ENCODE measurements at places on chromosomes 5 and 9.

- DNase-seq: no peak
These were observed 54.8 kb upstream of the DAB2 start for GRCh38 chr5:39479537-39479936.

DNA sequence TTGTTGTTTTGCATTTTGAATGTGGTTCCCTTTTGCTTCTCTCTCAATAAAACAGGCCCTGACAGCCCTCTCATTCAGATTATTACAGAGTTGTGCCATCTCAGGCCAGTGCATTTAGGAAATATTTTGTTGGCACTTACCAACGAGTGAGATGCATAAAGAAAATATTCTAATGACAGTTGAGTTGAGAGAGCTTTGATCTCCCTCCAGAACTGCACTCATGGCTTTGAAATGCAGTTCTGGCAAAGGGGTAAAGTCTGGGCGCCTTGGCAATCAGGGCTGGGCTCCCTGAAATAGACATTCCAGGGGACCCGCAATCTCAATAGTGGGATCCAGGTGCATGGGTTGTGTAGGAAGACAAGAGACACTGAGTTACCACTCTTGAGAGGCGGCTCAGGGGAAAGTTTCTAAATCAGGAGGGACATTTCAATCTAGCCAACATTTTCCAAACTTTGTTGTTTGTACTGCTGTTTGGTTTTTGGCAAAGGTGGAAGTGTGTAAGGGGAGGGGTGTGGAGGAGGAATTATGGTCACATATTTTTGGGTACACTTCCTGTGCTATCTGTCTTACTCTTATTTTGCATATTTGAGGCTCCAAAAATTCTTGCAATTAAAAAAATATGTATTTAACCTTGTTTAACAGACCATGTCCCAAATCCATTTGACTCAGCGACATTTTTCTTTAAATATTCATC, 48.8 kb downstream of the PAPPA start:
- DNase-seq: no peak

DNA sequence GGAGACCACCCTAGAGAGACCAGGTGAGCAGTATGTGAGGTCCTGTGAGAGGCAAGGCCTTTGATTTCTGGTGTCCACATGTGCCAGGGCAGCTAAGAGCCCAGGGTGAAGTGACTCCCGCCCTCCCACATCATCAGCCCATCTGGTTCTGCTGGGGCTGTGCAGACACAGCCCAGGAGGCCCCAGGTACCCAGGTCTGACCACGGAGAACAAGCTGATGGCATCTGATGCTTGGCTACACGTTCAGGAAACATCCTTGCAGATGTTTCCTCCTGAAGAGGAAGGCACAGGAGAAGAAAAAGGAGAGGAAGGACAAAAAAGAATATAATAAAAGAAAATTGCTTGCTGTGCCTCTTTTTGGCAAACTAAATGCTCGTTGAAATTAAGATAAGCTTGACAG, 225.8 kb downstream of the PAX5 start:
- no peak for DNase-seq

DNA sequence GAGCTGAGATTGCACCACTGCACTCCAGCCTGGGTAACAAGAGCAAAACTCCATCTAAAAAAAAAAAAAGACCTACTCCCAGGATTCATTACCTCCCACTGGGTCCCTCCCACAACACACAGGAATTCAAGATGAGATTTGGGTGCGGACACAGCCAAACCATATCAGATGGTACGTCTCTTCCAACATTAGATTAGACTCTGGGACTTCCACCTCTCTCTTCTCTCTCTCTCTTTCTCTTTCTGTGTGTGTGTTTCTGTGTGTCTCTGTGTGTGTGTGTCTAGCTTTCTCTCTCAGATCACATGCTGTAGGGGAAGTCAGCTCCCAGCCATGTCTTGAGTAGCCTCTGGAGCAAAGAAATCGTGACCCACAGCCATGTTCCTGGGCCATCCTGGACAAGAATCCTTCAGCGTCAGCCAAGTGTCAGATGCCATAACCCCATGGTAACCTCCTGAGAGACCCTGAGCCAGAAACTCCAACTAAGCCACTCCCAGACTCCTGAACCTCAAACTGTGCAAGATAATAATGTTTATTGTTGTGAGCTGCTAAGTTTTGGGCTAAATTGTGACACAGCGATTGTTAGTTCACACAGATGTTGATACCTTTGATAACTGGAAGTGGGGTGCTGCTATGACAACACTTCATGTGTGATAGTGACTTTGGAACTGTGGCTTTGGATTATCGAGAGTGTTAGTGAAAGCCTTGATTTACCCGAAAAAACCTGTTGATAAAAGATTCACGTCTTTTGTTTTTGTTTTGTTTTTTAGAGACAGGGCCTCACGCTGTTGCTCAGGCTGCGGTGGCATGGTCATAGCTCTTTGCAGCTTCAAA, 4.1 kb upstream of the CMBL start:
- DNase-seq: no peak

DNA sequence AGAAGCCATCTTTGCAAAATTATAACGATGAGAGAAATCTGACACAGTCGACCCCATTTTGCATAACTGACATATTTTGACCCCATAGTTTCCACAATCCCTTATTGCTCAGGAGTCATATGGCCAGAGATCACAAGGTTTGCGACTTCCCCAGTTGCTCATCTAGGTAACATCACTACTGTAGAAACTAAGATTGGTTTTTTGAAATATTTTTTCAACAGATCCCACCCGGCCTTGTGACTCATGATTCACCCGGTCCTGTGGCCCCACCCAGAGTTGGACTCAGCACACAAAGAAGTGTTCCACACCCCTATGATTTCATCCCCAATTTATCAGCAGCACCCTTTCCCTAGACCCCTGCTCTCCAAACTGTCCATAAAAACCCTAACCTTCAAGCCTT, 50.2 kb downstream of the TIMD4 start:
- DNase-seq: no peak

DNA sequence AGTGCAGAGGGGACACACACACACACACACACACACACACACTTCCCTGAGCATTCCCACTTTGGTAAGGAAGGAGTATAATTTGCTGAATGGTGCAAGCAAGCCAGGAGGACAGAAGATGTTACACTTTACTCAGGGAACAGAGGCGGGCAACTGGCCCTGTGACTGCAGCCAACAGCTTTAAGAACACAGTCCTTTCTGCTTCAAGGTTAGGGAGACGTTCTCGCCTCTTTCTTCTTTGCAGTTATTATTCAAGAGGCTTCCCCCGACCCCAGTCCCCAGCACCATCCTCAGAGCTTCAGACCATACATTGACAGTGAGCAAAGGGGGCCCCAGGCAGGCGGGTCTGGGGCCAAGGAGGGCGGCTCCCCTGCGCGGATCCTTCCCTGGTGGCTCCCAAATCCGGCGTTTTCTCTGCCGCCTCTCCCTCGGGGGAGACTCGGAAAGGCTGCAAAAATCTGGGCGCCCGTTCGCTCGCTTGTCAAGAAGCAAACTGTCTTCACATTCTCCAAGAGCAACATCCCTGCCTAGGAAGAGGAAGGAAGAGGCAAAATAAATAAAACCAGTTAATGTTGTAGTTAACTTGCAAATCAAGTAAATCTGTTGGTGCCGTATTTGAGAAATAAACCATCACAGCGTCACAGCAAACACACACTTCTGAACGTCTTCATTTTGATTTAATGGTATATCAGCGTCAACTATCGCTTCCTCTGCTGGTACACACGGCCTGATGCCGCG, 3.8 kb upstream of the LHX2 start:
- no peak for DNase-seq

GRCh38 chr5:10874541-10874940, 113.5 kb upstream of the DAP start:
- no peak for DNase-seq

GRCh38 chr9:27538647-27539046, 9.0 kb upstream of the MOB3B start:
- no peak for DNase-seq

DNA sequence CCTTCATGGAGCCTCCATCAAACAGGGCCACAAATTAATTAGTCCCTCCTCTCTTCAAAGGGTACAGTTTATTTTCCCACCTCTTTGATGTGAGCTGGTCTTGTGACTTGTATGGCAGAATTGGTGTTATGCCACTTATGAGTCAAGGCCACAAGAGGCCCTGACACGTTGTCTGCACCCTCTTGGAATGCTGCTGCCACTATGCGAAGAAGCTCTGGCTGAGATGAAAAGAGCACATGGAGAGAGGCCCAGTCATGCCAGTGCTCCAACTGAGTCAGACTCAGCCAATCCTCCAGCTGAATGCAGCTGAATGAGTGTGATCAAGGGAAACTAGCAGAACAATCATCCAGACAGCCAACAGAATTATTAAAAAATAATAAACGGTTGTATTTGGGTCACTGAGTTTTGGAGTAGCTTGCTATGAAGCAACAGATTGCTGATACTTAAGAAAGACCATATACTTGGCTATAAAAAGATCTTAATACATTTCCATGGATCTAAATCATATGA, 128.3 kb downstream of the MARCHF11 start:
- DNase-seq: peak; percentile 7

DNA sequence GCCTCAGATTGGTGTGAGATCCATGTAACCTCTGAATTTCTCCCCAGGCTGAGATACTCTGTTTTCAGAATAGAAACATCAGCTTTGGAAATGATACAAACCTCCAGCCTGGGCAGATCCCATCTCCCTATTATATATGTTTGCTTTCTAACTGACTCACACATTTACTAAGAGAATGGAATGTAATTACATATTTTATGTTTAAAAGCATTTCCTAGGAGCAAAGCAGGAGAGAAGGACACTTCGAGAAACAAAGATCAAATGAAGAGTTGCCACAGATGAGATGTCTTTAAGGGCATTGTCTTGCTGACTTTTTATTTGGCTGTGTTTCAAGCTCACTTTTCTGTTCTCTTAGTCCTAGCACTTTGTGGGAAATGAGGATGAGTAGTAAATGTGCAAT, 96.3 kb downstream of the CDH18 start:
- DNase-seq: peak; percentile 26

GRCh38 chr5:68268101-68268851, 52.7 kb downstream of the PIK3R1 start:
- DNase-seq: no peak

- DNase-seq: no peak
These were observed 73.7 kb upstream of the MTAP start for GRCh38 chr9:21728781-21729180.

- no peak for DNase-seq
These were observed 105.6 kb downstream of the KCTD16 start for GRCh38 chr5:144276034-144276822.

DNA sequence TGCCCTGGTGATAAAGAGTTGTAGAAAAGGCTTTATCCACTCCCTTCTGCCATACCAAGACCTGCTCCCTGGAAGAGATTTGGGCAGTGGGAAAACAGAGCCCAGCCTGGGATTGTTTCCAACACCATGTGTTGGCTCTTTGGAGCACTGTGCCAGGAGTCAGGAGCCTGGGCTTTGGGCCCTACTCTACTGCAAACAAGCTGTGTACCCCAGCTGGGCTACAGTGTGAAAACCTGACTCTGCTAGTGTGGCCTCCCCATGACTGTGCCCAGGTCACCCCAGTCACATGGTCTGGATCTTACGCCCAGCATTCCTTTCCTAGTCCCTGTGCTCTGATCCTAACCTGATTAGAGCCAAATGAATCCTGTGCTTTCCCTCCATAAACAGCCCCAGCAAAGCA, 39.3 kb upstream of the SHB start:
- no peak for DNase-seq

DNA sequence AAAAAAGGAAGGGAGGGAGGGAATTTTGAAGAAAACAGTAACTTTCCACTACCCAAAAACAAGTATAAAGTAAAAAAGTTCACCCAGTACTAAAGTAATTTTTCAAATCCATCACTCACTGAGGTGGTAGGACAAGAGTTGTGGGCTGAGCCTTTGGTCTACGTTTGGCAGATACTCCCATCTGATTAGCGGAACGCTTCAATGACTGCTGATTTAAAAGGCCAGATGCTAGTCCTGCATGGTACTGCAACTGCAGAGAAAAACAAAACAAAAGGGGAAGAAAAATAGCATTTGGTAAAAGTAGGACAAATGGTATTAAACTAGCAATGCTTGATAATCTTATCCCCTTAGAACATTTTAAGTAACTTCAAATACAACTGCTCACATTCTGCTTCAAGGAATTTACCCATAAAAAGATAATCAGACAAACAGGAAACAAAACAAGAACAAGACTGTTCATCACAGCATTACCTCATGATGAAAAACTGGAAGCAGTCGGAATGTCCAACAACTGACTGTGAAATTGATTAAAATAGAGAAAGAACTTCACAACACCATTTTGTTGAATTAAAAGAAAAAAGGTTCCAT, 65.4 kb downstream of the MED27 start:
- DNase-seq: no peak

GRCh38 chr5:143262393-143263174, 140.9 kb downstream of the NR3C1 start:
- no peak for DNase-seq

DNA sequence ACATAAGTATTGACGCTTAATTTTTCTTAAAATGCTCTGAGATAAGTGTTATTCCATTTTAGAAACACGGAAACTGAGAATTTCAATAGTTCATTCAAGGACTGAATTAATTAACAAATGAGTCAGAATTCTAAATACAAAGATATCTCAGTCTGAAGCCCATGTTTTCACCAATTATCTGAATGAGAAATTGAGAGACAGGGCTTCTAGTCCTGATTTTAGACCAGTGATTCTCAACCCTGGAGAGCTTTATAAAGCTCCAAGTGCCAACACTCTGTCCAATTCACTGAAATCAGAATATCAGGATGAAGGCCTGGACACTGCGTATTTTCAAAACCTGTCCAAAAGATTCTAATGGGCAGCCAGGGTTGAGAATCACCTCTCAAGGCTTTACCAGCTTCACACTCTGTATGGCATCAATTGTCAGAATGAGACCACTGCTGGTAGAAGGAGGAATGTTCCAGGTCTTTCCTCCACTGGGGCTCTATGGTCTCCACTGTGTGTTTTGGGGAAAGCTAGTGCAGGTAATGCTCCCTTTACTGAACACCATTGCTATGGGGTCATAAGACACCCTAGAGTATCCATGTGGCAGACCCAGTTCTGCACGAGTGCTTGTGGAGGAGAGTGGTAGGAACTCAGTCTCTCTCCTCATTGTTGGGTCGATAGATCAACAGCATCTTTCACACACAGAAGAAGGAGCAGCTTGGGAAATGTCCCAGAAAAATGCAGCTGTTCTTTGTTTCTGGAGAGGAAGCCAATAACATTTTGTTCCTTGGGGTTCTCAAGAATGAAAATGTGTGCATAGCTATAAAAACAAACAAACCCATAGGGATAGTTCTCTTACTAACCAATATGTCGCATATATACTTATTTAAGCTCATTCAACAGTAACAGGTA, 99.7 kb upstream of the OSMR start:
- no peak for DNase-seq

DNA sequence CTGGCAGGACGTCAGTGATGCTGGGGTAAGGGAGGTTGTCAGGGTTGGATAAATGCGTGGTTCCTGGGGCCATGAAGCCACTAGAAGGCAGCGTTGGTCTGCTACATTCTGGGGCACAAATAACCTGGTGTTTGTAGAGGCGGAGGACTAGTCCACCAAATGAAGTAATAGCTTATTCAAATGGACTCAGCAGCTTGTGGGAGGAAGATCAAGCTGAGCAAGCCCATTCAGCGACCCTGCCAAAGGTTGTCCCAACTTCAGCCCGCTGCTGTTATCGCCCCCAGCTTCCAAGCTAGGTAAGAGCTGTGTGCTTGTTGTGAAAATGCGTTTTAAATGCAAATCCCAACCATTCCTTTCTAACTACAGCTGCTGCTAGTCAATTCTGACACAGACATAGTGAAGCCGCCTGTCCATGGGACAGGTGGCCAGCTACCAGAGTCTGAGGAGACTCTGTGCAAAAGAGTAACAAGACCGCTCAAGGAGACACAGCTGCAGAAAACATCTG, 7.6 kb upstream of the FAM240B start:
- no peak for DNase-seq

Data from keratinocyte (primary cell).